ENCODE measurements at places on chromosomes 7 and 10.

- DNase-seq: no peak
Observed at GRCh38 chr10:95739056-95739455, 16.9 kb upstream of the ENTPD1 start.

DNA sequence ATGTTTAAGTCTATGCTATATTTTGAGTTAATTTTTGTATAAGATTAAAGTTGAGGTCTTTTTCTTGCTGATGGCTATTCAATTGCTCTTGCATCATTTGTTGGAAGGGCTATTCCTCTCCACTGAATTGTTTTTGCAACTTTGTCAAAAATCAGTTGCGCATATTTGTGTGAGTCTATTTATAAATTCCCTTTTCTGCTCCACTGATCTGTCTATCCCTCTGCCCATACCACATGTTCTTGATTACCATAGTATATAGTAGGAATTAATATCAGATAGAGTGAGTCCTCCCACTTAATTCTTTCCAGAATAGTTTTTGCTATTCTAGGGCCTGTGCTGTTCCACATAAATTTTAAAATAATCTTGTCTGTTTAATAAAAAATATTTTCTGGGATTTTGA lies 152.4 kb upstream of the ADCY1 start:
- DNase-seq: no peak

GRCh38 chr10:78383378-78384048 lies 349.9 kb downstream of the RPS24 start:
- no peak for DNase-seq

GRCh38 chr7:96179837-96180236 lies 142.1 kb downstream of the SLC25A13 start:
- no peak for DNase-seq
